Stimulated activated naive CD8-positive, alpha-beta T cell treated with anti-CD3 and anti-CD28 coated beads, Interleukin-15, amount 100 ng/mL, for 72 hours (primary cell): ENCODE measurements at places on chromosomes 3 and 15.

GRCh38 chr3:137108699-137109440, 151.1 kb downstream of the IL20RB start:
- DNase-seq, result no peak

- no peak for DNase-seq
These were observed 27.1 kb upstream of the SLC30A4 start for GRCh38 chr15:45549541-45550220.

DNA sequence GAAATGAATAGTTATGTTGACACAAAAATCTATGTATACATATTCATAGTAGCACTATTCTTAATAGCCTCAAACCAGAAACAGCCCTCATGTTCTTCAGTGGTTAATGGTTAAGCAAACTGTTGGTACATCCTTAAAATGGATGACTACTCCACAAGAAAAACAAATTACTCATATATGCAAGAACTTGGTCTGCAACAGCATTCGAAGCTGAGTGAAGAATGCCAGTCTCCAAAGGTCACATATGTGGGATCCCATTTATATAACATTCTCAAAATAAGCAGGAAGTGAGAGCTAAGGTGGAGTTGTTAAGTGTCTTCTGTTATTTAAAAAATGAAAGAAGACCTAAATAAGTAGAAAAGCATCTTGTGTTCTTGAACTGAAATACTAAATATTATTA, 365.7 kb downstream of the GABRG3 start:
- DNase-seq, result no peak

DNA sequence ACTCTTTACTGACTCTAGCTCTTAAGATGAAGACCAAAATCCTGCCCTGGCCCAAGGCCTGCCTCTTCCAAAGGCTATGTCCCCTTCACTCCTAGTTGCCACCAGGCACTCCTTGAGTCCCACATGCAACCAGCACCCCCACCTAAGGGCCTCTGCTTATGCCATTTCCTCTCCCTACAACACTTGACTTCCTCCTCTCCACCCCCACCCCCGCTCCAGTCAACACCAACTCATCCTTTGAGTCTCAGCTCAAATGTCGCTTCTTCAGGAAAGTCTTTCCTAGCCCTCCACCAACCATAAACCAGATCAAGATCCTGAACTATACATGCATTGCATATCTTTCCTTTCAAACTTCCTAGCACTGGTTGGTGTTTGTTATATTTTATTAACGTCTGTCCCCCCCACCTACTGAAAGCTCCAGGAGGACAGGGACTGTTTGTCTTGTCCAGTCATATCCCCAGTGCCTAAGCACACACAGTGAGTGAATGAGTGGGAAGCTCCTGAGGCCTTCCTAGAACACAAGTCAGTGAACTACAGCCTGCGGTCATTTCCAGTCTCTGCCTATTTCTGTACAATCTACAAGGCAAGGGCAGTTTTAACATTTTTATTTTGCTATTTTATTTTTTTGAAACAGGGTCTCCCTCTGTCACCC, 7.3 kb downstream of the TBC1D2B start:
- no peak for DNase-seq

DNA sequence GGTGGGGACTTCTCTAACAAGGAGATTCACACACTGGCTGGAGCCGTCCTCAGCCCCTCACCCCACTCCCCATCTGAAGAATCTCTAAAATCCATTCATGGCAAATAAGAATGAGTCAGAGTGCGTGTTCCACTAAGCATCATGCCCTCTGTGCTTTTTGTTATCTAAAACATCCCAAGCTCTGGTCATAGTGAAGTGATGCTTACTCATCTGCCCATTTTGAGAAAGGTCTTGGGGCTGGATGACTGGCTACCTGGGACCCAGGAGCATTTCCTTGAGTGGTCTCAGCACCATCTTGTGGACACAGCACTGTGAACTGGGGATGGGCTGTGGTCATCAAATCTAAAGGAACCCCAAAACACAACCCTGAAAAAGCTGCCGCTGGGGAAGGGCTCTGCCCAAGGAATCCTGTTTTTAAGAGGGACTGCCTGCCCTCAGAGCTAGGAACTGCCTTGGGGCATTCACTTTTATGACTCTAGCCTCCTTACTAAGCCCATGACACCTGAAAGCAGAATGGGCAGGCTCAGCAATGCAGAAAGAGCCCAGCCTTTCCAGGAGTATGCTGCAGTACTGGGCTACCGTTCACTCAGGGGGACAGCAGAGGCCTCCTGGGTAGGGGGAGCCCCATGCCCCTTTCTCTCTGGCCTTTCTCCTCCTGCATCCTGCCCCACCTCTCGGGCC, 53.5 kb downstream of the ZBTB38 start:
- no peak for DNase-seq
